Stimulated activated CD8-positive, alpha-beta memory T cell treated with anti-CD3 and anti-CD28 coated beads, Interleukin-4, amount 100 ng/mL, for 1 hour (primary cell): ENCODE measurements at places on chromosomes 5 and 9.

DNA sequence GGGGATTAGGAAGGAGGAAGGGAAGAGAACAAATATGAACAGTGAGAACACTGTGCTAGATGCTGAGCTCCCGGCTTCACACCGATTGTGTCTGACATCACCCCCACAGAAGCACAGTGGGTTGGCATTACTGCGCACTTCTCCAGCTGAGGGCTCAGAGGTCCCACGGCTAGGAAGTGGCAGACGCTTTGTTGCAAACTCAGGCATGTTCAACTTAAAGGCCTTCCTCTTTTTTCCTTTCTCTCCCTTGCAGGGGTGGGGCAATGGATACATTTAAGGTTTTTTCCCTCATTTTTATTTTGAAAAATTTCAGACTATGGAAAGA, 15.5 kb upstream of the SHB start:
- no peak for DNase-seq

- DNase-seq, result no peak
Measured at GRCh38 chr5:156043351-156043750, 283.6 kb upstream of the SGCD start.

- DNase-seq, result no peak
Measured at GRCh38 chr5:2746561-2747032, 4.9 kb downstream of the IRX2 start.

DNA sequence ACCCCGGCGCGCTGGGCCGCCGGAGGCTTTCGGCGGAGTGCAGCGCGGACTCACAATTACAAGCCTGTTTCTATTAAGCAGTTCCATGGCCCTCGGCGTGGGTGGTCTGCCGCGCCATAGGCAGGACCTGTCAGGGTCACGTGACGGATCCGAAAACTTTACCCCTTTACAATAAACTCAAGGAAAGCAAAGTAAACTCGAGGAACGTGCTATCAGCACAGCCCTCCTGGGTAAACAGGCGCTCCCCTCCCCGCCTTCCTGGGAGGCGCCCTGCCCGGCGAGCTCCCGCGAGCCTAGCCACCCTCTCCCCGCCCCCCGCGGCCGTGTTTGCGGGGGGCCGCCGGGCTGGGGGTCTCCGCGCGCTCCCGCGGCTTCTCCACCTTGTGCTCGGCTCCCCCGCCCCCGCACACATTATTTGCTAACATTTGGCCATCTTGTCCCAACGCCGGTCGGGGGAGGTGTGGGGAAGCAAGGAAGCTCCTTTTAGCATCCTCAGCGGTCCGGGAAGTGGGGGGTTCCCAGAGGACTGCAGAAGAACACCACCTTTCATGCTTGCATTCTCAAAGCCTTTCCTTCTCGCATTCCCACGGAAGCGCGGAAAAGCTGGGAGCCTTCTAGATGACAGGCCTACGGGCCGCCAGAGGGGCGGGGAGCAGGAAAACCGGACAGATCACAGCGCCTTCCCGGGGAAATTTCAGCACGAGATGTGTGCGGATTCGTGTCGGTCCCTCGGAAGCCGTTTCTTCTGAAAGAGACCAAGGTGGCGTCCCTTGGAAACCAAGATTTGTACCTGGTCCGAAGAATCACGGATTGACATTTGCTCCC, at the start of gene PTCH1:
PTCH1 (minus strand) TSS at position 238 of the 825 bp plus-strand sequence.
- no peak for DNase-seq

DNA sequence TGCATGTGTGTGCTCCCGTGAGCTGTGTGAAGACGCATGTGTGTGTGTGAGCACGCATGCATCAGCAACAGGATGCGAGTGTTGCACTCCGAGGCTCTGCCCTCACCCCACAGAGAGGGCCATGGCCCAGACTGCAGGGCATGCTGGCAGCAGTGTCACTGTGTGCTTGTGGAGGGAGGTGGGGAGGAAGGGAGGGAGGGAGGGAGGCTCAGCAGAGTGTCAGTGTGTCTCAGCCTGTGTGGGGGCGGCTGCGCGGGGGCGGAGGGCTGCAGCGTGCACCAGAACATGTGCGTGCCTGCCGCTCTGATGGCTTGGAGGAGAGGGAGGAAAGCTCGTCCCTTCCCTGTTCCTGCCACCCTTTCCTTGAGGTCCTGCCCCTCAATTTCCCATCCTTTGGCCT, 5.3 kb downstream of the CAMK2A start:
- DNase-seq, result no peak

GRCh38 chr9:75358846-75359245, 270.5 kb downstream of the OSTF1 start:
- no peak for DNase-seq

GRCh38 chr9:11182001-11182400, 569.2 kb upstream of the PTPRD start:
- DNase-seq, result no peak

GRCh38 chr5:146007270-146007669, 70.9 kb downstream of the SH3RF2 start:
- no peak for DNase-seq

GRCh38 chr5:10828241-10828640, 67.2 kb upstream of the DAP start:
- DNase-seq, result no peak

GRCh38 chr5:137651022-137651421, 84.9 kb downstream of the KLHL3 start:
- DNase-seq, result no peak

DNA sequence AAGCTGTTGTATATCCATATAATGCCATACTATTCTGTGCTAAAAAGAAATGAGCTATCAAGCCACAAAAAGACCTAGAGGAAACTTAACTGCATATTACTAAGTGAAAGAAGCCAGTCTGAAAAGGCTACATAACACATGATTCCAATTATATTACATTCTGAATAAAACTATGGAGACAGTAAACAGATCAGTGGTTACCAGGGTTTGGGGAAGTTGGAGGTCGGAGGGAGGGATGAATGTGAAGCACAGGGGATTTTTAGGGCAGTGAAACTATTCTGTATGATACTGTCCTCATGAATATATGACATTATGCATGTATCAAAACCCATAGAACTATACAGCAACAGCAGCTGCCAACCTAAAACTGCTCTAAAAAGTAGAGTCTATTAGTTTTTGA, 5.6 kb upstream of the RFK start:
- no peak for DNase-seq

DNA sequence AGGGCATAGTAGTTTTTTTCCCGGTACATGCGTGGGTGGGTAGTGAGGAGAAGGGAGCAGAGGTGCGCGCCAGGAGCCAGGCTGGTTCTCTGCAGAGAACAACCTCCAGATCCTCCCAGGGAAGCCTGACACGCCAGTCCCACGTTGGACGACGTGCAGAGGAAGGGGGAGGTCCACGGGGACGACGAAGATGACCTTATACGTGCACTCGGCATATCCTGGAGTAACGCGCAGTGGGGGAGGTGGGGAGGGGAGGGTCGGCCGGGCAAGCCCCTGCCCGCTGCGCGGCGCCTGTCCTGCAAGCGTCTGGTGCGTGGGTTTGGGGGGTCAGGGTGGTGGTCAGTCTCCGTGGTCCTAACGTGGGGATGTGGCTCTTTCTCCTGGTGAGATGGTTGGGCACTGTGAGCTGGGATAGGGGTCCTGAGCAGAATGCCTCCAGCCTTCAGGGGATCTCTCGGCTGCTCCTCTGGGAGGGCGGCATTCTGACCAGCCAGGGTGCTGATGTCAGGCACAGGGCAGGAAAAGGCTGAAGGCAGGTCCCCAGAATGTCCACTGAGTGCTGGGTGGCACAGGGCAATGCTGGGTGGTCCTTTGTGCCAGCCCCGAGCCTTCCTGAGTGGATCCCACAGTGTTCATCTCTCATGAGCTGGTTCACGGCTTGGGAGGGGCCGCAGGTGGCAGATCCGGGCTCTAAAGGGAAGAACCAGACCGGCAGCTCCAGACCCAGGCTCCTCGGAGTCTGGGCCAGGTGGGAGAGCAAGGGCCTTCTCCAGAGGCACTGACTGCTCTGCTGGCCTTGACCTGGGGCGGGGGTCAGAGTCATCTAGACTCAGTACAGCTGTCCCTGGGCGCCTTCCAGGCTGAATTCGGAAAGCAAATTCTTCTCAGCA, 10.5 kb upstream of the SCGB3A1 start:
- DNase-seq, result no peak

GRCh38 chr9:90201766-90202165, 440.9 kb downstream of the DIRAS2 start:
- no peak for DNase-seq

GRCh38 chr5:132506094-132506692, 15.6 kb upstream of the IRF1 start:
- DNase-seq, result no peak

DNA sequence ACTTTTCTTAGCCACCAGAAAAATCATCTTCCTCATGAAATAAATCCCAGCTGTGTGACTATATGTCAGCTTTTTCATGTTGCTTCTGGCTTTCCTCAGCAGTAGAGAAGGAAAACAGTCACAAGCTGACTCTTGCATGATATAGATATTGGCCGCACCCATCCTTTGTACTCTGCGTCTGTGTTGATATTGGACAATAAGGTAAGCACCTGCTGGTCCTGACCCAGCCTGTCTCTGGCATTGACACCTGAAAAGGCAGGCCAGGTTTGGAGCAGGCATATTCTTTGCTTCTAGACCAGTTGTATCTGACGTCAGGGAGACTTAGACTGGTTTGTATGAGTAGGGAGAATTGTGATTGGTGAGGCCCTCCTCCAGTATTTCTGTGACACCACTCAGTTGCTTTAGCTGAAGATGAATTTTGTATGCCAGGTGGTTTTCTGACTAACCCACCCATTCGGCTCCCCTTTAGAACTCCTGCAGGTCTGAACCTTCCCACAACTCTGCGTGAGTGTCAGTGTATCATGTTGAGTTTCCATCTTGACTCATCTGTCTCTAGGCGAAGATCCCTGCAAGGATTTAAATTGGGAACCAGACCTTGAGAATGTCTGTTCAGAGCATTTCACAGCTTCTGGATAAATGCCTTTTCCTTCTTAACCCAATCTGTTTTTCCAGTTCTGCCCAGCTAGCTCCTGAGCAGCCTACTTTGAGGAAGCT, 151.2 kb upstream of the RUSC2 start:
- DNase-seq, result no peak

- DNase-seq, result no peak
Measured at GRCh38 chr5:147643142-147643541, 133.3 kb upstream of the DPYSL3 start.

DNA sequence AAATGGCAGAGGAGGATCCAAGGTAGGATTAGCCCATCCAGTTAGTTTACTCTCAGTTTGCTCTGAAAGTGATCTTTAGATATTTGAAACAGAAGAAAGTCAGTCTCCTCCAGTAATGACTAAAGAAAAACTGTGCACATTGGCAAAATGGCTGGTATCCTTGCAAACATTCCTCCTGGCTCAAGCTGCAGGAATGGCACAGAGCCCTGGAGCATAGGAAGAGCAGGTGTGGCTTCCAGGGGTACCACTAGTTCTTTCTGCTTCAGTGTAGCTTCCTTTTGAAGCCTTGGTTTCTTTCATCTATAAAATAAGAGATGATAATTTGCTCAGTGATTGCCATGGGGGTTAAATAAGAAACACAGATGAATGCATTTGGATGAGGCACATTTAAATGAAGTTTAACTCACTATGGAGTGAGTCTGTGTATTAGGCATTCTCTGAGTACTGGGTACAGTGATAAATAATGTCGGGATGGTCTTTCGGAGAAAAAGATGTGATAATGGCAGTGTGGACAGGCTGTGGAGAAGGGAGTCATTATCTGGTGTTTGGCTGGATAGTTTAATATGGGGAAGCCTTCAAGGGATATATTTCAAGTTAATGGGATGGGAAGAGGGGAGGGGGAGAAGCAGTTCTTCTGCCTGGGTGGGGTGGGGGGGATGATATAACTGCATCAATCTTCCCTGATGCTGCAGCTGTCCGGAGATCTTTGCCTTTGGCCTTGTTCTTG, 217.3 kb upstream of the KLF4 start:
- DNase-seq, result no peak

- DNase-seq, result no peak
Measured at GRCh38 chr5:50763351-50763750, 96.9 kb downstream of the PARP8 start.

DNA sequence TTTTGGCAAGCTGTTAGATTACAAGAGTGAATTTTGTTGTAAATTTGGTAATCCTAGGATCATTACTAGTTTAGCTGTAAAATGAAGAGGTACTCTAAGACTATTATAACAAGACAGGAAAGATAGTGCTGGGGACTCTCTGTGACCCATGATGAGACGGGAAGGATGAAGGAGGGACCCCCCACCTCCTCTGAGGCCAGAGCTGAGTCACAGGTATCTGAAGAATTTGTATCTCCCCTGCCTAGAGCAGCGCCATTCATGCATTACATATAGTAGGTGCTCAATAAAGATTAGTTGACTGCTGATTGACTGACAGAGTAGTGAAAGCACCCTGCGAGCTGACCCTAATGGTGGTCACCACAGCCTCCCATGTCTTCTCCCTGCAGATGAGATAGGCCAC, 202.8 kb downstream of the SNX18 start:
- no peak for DNase-seq

DNA sequence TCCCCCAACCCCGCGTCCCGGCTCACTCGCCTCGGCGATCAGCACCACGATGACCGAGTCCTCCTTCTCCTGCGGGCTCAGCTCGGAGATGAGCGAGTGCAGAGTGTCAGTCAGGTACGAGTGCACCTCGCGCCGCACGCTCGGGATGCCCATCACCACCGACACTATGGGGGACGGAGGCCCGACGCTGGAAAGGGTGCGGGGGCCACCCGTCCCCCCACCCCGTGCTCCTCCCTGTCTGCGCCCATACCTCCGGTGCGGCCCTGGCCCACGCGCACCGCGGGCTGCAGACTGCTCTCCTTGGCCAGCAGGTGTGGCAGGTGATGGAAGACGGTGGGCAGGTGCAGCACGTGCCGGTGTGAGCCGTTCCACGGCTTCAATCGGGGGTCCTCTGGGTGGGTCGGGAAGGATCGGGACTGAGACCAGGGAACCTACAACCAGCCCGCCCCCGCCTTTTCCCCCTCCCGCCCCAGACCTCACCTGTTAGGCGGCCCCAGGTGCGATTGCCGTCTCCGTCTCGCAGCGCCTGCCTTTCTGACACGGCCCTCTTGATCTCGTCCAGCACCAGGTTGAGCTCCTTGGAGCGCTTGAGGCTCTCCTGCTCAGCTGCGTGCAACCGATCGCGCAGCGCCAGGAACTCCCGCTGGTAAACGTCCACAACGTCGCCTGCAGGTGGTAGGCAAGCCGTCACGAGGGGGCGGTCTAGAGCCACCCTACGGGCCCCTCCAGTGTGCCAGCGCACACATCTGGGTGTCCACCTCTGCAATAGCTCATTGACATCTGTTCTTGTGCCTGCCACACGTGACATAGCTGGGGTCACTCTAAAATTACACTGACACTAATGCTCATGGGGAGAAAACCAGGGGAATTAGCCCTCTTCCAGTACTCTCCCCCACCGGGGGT, 5.1 kb downstream of the MGAT4B start:
- DNase-seq, result no peak
